ENCODE measurements at places on chromosomes 1 and 21. TPM values are rescaled to one million over a fixed set of nuclear protein-coding genes. Genes with fewer than 3 reads are reported as not detected.

TRIM45 gene
- total RNA-seq, result 16.0 TPM

ESPN gene
- 0.96 TPM for total RNA-seq

PTGFRN gene
- total RNA-seq, result 28.4 TPM

OR10Z1 gene
- total RNA-seq, result not detected

Measured in SK-MEL-5 (cell line).